Activated CD4-positive, alpha-beta T cell treated with anti-CD3 and anti-CD28 coated beads, Interleukin-2, amount 50 U/mL, for 4 hours (primary cell): ENCODE measurements at places on chromosomes 1 and 21.

GRCh38 chr21:34807881-34808568 is 139.2 kb downstream of the CLIC6 start:
- DNase-seq = peak; percentile 54

DNA sequence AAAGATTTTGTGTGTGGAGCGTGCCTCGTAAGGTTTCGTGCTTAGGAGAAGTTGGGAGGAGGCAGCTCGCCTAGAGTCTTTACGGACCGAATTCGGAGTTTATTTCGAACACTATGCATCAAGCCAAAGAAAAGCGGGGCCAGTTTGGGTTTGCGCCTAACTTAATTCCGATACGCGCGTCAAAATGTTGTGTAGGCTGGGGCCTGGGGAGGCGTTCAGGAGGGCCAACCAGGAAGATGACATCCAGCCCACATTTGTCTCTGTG is 6.4 kb downstream of the FOXD2 start:
- DNase-seq = no peak

DNA sequence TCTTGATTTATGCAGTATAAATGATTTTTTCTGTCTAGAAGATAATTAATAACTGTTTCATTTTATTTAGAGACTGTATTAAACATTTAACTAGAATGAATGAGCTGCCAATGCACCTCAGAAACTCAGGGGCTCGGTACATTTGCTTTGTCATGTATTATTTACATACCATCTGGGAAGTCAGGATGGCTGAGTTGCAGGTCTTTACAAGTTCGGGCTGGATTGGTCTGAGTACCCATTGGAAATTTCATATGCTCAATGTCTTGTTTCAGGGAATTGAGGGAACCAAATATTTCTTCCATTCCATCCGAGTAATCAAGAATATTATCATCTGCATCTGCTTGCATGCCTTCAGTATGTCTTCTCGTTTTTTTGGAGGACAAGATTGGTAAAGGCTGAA is 221.7 kb downstream of the COL11A1 start:
- DNase-seq = no peak

GRCh38 chr1:176199707-176200106 is 7.4 kb downstream of the COP1 start:
- no peak for DNase-seq

DNA sequence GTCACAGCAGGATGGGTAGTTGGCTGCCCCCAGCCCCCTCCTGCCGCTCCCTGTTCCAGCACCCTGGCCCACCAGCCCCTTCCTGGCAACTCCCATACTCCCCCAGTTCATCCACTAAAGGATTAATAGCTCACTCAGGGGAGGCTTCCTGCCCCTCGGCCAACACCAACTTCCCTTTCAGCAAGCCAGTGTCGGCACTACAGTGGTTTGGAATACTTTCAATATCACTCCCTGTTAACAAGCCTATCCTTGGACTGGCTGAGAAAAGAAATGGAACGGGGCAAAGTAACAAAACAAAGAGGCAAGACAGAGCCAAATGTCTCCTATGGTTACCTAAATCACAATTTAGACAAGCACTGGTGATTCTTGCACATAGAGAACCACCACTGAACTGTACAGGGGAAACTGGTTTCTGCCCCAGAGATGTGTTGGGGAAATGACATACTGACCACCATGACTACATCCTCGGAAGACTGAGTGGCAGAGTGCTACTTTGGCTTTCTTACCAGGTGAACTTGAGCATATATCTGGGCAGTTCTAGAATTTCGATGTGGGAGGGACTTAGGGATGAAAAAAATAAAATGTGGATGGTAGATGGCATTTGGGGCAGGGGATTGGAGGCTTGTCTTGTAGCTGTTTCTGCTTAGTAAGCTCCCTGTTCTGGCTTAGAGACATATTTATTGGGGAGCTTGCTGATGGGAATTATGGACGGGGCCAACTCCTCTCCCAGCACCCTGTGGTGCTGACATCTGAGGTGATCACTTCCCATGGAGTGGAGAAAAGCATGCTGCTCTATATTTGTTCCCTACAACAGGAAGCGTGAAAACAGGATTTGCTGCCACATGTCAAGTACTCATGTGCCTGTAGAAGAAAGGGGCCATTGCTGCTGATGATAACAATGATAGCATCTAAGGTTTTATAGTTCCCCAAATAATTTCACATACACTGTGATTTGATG is 7.1 kb upstream of the CAPN2 start:
- DNase-seq = no peak

DNA sequence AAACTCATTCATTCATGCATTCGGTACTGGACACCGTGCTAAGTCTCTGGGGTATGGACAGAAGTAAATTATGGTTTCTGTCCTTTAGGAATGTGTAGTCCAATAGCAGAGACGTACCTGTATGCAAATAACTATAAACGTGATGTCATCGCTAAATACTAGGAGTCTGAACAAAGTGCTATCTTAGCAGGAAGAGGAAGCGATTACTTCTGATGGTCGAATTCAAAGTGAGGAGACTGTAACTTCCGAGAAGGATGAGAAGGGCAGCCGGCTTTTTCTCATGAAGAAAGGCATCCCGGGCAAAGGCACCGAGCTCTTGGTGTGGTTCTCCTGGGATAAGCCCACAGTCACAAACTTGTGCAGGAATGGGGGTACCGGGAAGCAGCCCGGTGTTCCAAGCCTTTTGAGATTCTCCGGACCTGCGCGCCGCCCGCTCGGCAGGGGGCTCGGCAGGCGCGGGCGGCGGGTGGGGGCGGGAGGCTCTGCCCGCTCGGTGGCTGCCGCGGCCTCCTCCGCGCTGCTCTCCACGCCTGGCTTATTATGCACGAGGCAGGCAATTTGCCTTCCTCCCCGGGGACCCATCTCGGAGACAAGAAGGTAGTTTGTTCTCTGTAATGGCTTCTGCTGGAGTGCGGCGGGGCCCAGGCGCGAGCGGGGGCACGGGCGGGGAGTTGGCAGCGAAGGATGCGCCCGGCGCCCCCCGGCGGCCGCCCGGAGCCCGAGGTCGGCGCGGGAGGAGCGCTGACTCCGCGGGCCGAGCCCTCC is 67.5 kb upstream of the CD1D start:
- peak; percentile 10 for DNase-seq

- DNase-seq = no peak
Observed at GRCh38 chr1:164678136-164678700, 119.2 kb downstream of the PBX1 start.

GRCh38 chr1:16138772-16139221 is 17.1 kb downstream of the EPHA2 start:
- DNase-seq = no peak

GRCh38 chr1:237583270-237583669 is 307.5 kb downstream of the ZP4 start:
- no peak for DNase-seq

DNA sequence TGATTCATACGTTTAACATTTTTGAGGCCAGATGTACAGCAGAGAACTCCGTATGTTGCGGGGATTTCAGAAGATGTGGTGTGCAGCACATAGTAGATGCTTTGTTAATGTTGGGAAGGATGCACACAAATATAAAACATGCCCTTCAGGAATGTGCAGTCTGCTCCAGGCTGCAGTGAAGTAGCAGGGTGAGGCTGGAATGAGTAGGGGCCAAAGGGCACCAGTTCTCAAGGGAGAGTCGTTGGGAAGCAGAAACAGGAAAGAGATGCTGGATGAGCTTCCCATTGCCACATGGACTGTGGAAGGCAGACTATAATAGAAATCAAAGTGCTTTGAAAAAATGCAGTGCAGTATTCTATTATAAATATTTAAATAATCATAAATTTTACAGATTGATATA is 126.9 kb downstream of the NOS1AP start:
- no peak for DNase-seq

DNA sequence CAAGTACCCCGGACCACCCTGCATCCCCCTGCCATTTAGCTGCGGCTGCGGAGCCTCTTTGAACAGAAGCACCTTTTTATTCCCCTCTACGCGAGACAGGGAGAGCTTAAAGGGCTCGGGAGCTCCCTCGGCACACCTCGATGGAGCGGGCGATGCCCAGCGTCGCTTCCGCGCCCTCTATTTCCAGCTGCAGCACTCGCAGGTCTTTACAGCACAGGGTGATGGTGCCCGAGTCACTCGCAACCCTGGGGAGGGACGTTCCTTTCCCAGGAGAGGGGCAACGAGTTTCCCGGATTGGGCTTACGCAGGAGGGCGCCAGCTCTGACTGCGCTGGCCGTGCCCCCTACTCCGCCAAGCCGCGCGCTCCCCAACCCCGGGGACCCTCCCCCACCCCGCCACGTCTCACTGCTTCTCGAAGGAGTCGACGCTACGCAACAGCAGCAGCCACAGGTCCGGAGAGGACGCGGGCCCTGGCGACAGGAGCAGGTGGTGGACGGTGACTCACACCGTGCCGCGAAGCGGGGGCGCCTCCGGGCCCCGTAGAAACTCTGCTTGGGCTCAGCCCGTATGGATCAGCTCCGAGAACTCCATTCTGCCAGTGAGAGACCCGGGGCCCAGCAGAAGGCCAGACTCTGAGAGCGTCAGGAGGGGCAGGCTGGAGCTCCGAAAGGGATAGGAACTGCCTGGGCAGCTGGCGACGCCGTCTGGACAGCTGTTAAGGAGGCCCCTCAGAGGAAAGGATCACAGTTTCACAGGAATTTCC is 5.8 kb upstream of the FAM167B start:
- DNase-seq = no peak

DNA sequence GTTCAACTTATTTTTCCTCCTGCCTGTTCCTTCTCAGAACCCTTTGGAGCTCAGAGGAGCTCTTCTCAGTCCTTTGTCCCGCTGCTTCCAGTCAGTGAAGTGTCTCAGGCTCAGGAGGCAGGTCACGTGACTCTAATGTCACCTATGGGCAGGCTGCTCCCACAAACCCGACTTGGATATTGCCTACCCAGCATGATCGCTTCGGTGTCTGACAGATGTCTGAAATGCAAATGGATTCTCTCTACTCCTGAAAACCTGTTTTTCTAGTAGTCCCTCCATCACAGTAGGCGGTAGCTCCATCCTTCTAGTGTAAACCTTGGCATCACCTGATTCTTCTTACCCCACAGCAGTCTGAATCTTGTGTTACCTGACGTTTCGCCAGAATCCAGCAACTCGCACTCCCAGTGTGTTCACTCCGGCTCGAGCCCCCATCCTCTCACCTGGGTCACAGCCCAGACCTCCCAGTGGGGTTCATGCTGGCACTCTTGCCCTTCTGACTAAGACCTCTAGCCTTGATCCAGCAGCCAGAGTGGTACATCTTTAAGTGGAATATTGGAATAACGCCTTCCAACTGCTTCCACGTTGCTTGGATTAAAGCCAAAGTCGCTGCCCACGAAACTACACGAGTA is 5.4 kb downstream of the PADI6 start:
- DNase-seq = no peak

- no peak for DNase-seq
Observed at GRCh38 chr1:82423174-82423815, 622.6 kb downstream of the ADGRL2 start.

DNA sequence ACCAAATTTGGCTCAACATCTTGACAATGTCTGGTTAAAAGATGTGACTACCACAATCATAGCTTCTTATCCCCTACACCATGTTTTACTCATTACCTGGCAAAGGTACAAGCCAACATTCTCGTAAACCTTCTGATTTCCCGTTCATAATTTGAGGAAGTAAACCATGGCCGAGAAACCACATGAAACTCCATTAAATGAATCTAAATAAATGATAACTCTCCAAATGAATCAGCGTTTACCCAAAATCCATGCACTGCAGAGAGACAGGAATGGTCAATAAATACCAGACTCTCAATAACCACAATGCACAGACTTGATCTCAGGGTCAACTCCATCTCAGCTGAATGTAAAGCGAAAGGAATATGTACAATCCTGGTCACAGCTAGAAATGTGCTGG is 125.2 kb downstream of the TYW3 start:
- no peak for DNase-seq

DNA sequence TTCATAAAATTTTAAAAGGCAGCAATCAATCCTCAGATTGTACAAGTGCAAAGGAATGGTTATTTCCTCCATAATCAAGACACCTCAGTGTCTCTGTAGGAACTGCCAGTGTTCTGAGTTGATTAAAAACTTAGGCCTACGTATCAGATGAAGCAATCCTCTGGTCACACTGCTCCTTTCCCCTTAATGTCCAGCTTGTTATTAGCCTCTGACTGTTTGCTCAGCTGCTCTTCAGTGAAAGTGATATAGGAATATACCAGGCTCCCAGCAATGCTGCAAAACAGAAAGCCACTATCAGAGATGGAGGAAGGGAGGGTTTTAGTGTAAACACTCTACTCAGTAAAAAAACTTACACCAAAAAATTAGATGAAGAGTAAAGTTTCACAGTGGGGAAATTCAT is 49.8 kb downstream of the SLC35D1 start:
- DNase-seq = no peak

GRCh38 chr1:201511396-201511940 is 4.5 kb upstream of the CSRP1 start:
- no peak for DNase-seq

DNA sequence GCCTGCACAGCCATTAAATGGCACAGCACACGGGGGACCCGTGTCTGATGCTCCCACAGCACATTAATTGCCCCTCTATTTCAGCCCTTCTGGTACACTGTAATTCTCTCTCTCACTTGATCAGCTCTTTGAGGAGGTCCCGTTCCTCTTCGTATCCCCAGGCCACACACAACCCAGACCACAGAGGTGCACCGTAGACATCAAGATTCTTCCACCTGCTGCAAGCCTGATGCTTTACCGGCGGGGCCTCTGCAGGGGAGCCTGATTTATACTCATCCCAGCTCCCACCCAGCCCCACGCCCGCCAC is 759 bp downstream of the SMYD3 start:
- no peak for DNase-seq
